ENCODE measurements at places on chromosomes 16 and 17. TPM values are rescaled to one million over a fixed set of nuclear protein-coding genes. Genes with fewer than 3 reads are reported as not detected.

The ABCA8 gene
- polyA plus RNA-seq: 3.0 TPM

DNA sequence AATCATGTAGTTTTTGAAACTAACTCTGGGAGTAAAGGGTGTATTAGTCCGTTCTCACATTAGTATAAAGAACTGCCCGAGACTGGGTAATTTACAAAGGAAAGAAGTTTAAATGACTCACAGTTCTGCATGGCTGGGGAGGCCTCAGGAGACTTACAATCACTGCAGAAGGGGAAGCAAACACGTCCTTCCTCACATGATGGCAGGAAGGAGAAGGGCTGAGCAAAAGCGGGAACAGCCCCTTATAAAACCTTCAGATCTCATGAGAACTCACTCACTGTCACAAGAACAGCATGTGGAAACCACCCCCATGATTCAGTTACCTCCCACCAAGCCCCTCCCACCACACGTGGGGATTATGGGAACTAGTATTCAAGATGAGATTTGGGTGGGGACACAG is 256.5 kb upstream of the TNRC6C start:
- no peaks in the 10 kb centered on the region for H3K27me3 ChIP-seq
- no peaks in the 10 kb centered on the region for H3K4me1 ChIP-seq
- H3K36me3 ChIP-seq: no peaks in the 10 kb centered on the region
- no peak overlapping the region for H3K27ac ChIP-seq

The CTRB1 gene
- polyA plus RNA-seq: 16.8 TPM

DNA sequence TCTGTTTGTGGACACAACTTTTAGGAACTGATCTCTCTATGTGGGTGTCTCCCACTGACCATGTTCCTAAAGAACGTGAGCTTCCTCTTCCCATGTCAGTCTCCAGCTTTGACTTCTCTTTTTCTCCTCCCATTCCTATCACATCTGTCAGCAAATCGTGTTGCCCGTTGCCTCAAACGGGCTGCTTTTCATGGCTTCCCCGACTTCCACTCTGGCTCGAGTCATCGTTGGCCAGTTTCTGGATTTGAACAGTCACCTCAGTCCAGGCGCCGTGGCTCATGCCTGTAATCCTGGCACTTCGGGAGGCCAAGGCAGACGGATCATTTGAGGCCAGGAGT is 5.4 kb downstream of the ABCC1 start:
- no peak overlapping the region for H3K4me3 ChIP-seq
- no peak for DNase-seq
- H3K4me1 ChIP-seq: peaks cover 61% of the 10 kb centered on the region
- peak overlapping the region; percentile 43 for H3K27ac ChIP-seq
- no peaks in the 10 kb centered on the region for H3K36me3 ChIP-seq

- no peak overlapping the region for H3K27ac ChIP-seq
- DNase-seq: no peak
- H3K36me3 ChIP-seq: peaks cover 58% of the 10 kb centered on the region
These were observed 6.3 kb upstream of the CEP131 start for GRCh38 chr17:81228834-81229665.

The PPP1R1B gene
- 273 TPM for polyA plus RNA-seq

GRCh38 chr16:85606904-85607303 is 6.2 kb upstream of the GSE1 start:
- no peaks in the 10 kb centered on the region for H3K36me3 ChIP-seq
- H3K4me1 ChIP-seq: no peaks in the 10 kb centered on the region
- H3K27ac ChIP-seq: peak overlapping the region; percentile 23
- peak overlapping the region; percentile 21 for H3K4me3 ChIP-seq

Measured in sigmoid colon (tissue), 7 donors.